ENCODE measurements at places on chromosomes 1 and 21.
A peak's percentile ranks its signal among the peaks of the same experiment; 100 is the strongest.

DNA sequence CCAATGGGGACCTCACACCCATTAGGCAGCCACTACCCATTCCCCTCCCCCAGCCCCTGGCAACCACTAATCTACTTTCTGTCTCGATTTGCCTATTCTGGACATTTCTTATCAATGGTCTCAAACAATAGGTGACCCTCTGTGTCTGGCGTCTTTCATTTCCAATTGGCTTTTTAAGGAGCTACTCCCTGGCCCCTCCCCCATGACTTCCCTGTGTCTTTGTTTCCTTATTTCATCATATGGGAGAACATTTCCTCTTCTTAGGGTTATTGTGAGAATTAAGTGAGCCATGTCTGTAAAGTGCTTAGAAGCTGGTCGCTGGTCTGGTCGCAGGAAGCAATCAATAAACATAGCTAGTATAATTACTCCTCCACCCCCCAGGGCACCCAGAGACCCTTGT lies 80.9 kb downstream of the SPSB1 start:
- DNase-seq, result no peak

DNA sequence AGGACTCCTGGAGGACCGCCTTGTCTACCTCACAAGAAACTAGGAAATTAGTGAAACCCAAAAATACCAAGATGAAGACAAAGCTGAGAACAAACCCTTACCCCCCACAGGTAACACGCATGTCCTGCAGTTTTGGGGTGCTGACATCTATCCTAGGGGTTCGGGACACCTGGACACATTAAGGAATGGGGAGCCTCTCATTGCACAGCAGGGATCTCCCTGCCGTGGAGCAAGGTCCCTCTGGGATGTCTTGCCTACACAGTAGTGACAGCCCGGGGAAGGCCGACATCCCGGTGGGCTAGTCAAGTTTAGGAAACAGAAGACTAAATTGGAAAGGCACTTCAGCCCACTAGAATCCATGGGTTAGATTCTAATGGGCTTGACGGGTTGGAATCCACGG lies 44.5 kb downstream of the SIM2 start:
- DNase-seq, result no peak

- DNase-seq, result no peak
These were observed 15.3 kb downstream of the NPHP4 start for GRCh38 chr1:5976726-5977493.

- no peak for DNase-seq
These were observed 25.4 kb downstream of the SLC30A1 start for GRCh38 chr1:211553549-211553948.

GRCh38 chr1:66341446-66342089 lies 192.4 kb upstream of the SGIP1 start:
- DNase-seq, result no peak

- DNase-seq, result no peak
These were observed 24.8 kb downstream of the HSD3B1 start for GRCh38 chr1:119531606-119532323.

DNA sequence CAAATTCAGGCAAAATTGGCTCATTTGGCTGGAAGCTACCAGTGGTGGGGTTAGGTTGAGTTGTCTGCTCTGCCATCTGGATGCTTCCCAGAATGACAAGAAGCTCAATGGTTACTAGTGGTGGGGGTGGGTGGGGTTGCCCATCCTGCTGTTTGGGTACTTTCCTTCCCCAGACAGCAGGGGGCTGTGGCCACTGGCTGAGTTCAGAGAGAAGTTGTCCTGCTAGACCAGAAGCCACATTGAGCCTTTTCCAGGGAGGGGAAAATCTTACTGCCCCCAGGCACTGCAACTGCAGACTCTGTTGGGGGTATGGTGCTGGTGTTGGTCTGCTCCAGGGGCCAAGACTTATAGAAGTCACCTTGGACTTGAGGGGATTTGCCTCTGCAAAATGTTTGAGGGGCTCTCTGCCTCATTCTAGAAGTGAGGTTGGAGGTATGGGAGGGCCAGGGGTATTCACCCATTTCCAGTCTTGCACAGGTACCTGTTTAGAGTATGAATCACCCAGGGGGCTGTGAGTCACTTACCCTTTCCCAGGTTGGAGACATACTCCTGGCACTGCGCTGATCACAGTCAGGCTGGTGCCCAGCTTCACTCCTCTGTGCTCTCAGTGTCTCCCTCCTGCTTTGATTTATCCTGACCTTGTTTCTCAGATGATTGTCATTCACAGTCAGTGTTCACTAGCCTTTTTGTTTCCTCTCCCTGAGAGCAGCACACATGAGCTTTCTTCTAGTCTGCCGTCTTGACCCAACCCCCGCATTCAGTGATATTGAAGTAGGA lies 89.1 kb upstream of the NEGR1 start:
- no peak for DNase-seq

- DNase-seq, result no peak
These were observed 65.4 kb upstream of the MUTYH start for GRCh38 chr1:45405636-45406035.

GRCh38 chr1:176445402-176445801 lies 17.6 kb upstream of the PAPPA2 start:
- DNase-seq, result no peak

- DNase-seq, result peak; percentile 32
These were observed 25.0 kb downstream of the CRYAA start for GRCh38 chr21:43193651-43194302.

- DNase-seq, result no peak
These were observed 79.9 kb downstream of the PTPN14 start for GRCh38 chr1:214471458-214471857.

DNA sequence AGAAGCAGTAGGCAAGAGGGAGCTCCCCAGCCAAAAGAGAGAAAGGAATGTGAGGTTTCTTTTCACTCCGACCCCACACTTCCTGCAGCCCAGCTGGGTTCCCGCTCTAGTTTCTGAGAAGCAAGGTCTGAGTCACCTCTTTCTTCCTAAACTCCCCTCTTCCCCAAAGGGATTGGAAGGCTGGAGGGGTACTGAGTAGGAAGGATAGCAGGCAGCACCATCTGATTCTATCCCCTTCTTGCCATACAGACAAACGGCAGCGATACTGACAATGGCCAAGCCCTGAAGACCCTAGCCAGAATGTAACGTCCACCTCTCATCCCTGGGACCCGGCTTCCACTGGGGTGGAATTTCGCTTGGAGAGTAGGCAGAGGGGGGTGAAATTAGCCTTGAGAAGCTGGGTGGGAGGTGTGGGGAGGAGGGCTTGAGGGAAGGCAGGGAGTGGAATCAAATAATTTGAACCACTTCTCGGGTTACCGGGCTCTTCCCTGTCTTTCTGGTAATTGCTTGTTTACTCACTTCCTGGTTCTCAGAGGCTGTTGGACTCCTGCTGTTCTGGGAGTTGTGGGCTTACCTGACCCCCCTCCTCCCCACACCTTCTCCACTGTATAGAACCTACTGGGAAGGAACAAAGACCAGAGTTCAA lies 13.2 kb downstream of the IER5 start:
- no peak for DNase-seq

DNA sequence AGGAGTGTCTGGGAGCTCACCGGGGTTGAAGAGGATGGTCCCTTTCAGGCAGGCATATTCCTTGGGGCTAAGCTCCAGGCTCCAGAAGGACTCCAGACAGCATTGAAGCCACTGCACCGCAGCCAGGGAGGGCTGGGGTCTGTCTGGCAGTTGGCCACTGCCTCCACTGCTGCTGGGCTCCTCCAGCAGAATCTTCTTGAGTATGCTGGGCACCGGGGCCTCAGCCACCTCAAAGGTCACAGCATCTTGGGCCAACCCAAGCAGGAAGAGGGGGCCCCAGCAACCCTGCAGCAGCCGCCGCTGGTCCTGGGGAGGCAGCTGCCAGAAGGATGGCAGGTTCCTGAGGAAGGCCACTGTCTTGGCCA lies 404 bp downstream of the NR0B2 start:
- DNase-seq, result no peak

DNA sequence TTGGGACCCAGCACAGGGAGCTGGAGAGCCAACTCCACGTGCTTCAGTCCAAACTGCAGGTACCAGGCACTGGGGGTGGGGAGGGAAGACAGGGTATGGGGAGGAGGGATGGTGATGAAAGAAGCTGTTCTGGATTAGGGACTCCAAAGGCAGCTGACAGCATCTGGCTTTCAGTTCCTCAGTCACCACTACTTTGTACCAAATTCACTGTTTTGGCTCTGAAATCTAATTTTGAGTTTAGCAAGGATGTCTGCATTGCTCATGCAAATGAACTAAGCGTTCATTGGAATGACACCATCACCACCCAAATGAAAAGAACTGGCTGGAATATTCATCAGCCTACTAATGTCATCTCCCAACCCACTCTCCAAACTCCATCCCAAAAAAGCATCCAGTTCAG lies 8.7 kb downstream of the C1orf74 start:
- DNase-seq, result no peak

GRCh38 chr21:44303490-44303981 lies 3.7 kb downstream of the PFKL start:
- DNase-seq, result no peak

GRCh38 chr1:85093644-85094043 lies 45.3 kb upstream of the MCOLN3 start:
- no peak for DNase-seq

DNA sequence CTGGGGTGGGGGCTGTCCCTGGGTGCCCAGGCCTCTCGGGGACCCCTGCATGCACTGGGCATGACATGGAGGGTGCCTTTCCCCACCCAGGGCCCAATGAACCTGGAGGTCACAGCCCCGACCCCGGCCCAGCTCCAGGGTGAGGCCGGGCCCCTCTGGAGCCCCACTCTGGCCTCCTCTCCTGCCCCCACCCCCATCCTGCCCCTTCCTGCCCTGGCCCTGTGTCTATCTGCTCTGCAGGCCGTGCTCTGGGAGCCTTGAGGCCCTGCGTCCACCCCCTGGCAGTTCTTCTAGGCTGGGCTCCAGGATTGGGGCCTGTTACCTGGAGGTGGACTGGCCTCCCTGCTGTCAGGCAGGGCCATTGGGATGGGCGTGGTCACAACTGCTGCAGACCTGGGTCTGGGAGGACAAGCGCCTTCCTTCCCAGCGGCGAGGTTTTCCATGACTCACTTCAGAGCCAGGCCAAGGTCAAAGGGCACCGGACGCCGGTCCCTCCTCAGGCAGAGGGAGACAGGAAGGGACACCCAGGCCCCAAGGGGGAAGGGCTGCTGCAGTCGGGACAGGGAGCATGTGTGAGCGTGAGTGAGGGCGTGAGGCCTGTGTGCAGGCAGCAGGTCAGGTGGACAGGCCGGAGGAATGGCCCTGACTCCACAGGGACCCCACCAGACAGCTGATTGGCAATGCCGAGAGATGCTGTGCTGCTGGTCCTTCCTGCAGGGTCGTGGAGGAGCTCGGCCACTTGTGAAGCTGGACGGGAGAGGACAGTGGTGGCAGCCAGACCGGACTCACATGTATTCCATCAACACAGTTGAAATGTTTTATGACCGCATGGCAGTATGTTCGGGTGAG lies 31.1 kb upstream of the POFUT2 start:
- DNase-seq, result no peak

- DNase-seq, result no peak
These were observed 62.9 kb upstream of the ZNF326 start for GRCh38 chr1:89931964-89932363.

DNA sequence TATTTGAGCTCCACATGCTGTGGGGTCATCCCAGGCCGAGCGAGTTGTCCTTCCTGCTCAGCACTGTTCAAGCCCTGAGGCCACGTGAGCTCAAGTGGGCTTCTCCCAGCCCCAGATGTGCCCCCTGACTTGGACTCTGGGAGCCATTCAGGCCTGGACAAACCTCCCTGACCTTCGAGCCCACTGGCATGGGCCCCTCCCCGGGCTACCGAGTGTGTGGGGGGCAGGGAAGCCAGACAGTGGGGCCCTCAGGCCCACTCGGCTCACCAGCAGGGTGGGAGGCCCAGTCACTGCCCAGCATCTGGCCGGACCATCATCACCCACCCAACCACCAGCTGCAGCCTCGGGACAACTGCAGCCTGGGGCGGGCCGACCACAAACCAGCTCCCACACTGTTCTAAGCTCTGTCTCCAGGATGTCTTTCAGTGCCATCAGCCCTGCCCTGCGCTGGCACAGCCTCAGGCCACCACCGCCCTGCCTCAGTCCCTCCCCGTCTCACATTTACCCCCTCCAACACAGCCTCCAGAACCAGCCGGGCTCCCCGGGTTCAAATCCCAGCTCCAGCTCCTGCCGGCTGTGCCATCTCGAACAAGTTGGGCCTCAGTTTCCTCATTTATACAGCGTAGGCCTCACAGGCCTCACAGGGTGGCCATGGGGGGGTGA lies 20.9 kb upstream of the PLEKHG5 start:
- no peak for DNase-seq

GRCh38 chr1:160486453-160486852 lies 36.6 kb downstream of the SLAMF6 start:
- DNase-seq, result no peak

GRCh38 chr1:103160281-103160680 lies 52.0 kb upstream of the COL11A1 start:
- no peak for DNase-seq

DNA sequence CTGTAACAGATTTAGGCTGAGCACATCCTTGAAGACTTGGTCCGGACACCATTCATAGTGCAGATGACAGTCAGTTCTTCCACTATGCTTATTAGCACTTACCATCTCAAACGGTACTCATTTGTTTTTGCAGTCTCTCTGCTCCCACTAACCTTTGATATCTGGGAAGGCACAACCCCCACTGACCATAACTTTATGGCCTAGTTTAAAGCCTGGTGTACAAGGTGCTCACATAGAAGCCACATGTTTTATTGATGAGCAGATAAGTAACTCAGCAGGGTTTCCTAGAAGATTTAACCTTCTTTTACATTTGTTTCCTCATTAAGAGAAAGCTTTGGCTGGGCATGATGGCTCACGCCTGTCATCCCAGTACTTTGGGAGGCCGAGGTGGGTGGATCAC lies 119.3 kb upstream of the MAGI3 start:
- no peak for DNase-seq

DNA sequence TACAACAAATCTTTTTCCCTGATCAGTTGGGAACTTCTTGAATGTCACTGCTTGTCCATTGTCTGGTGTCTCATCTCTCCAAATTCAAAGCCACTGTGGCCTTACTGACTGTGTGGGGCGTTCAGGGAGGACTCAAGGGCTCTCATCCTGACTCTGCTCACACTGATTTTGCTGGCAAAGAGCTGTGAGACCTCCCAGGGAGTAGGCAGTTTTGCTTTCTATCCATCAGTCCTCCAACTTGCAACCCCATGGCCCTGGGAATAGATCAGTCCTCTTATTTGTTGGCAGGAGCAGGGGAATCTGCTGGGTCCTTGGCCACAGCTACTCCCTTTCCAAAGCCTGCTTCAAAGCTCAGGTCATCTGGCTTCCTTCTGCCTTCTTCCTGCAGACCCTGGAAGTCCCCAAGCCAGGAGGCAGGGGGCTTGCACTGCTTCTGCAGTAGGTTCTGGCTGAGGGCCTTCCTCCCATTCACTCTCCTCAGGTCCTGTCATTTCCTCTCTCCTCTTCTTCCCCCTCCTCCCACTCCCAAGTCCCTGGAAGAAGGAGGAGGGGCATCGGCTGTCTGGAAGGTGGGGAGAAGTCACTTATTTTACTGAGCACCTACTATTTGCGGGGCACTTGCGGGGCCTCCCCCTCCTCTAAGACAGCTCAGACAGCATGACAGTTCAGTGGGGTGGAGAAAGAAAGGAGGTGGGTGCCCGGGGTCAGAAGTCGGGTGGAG lies 876 bp upstream of the NAV1 start:
- DNase-seq, result no peak
